Brain (organoid and tissue), 16 donors: ENCODE measurements at places on chromosomes 16 and 17.
A peak's percentile ranks its signal among the peaks of the same experiment; 100 is the strongest.

GRCh38 chr17:31672161-31672819, 186.8 kb downstream of the COPRS start:
- DNase-seq, result no peak

GRCh38 chr17:33288954-33289353, 4.1 kb downstream of the ASIC2 start:
- DNase-seq, result no peak

DNA sequence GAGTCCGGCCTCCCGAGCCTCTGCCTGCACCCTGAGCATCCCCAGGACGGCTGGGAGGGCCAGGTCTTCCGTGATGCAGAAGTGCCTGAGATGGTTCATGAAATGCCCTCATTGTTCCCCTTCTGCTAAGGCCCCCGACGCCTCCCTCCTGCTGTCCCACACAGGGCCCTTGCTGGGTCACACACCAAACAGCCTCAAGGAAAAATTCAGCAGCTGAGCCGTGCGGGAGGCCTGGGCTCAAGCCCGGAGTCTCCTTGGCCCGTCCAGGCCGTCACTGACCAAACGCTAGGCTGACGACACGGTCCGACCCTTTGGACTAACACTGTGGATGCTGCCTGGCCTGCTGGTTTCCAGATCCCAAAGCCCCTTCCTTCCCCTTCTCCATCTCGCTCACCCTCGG, 90.2 kb downstream of the RTN4RL1 start:
- no peak for DNase-seq

DNA sequence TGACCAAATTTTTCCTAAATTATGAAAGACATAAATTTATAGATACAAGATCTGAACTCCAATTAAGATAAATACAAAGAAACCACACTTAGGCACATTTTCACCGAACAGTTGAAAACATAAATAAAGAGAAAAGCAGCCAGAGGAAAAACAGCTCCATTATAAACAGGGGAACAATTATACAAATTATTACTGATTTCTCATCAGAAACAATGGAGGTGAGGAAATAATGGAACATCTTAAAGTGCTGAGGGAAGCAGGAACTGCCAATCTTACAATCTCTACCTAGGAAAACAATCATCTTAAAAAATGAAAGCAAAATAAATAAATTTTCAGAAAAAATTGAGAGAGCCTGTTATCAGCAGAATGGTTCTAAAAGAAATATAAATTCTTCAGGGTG, 234.4 kb upstream of the PMFBP1 start:
- DNase-seq, result no peak

GRCh38 chr17:29358416-29358815, 31.7 kb upstream of the TAOK1 start:
- no peak for DNase-seq

DNA sequence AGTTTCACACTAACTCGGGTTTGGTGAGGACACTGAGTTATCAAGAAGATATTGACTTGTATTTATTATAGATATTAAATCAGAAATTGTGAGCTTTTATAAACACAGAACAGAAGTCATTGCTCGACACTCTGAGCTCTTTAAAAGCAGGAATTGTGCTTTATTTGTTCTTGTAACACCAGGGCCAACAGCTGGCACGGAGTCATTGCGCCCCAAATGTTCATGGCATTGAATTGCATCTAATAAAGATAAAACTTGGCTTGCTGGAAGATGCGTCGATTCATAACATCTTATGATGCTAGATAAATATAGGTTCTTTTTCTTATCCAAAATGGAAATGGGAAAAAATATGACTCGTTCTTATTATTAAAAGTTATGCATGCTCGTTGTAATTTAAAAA, 11.8 kb upstream of the MLYCD start:
- peak; percentile 50 for DNase-seq

DNA sequence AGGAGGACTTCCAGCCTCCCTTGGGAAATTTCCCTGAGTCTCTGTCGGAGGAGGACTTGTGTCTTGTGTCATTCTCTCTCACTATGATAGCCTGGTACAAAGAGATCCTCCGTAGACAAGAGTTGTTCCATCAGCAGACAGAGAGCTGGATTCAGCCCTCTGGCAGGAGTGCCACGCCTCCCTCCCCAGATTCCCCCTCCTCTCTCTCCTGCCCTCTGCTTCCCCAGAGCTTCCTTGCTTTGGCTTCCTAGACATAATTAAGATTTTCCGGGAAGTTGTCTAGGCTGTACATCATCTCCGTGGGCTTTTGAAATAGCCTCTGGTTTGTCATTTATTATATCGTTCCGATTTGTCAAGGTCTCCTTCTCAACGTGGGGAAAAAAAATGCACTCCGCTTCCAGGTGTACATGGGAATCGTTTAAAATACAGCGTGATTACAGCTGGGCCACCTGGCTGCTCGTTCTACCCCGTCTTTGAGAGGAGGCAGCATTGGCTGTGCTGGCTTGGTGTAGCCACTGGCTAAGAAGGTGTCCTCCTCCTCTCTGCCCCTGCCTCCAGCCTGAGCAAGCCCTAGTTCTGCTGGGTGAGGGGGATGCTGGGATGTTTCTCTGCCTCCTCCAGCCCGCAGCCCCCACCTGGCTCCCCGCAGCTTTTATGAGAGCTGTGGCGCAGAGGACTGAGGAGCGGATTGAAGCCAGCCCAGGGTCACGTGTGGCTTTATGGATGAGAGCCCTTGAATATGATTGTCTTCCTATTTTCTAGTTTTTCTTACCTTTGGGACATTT, 282.5 kb downstream of the SNX29 start:
- DNase-seq, result peak; percentile 60
